ENCODE measurements at places on chromosomes 5 and 9.
A peak's percentile ranks its signal among the peaks of the same experiment; 100 is the strongest.

DNA sequence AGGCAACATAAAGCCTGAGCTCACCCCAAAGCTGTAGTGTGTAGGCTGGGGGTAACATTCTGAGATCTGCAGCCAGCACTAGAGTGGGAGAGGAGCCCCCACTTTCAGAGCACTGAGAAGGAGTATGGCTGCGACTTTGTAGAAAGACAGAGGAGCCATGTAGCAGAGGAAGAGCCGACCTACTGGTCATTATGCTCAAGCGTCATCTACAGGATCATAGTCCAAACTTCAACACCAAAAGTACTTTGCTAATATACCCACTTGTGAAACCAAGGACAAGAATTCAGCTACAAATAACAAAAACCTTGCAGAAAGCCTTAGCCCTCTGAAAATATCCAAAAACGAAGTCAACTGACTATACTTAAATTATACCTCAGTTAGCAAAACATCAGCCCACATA is 330.1 kb downstream of the MAN2A1 start:
- DNase-seq: no peak

GRCh38 chr5:97062046-97062445 is 80.4 kb downstream of the LIX1 start:
- DNase-seq: no peak

DNA sequence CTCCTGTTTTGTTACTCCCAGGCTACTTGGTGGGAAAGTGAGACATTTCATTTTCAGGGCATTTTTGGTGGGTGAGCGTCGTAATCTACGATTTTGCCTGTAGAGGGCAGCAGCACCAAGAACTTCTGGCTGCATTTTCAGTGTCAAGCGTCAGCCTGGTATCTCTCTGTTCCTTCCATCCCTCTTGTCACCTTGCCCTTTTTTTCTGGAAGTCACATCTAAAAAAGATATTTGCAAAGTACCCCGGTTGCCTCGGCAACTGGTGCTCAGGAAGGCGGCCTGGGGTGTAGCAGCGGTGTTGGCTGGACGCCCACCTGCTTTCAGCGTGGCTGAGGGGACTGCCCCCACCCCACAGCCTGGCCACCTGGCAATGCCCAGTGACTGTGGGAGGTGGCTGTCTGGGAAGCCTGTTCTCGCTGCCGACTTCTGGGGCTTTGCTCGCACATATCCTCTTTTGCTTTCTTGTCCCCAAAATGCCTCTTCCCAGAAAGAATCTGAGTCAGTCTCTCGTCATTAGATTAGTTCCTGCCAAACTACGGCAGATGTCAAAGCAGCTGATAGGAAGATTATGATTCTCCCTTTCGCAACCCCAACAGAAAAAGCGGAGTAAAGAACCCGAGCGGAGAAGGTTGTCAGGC is 84.5 kb downstream of the ACER2 start:
- peak; percentile 58 for DNase-seq

DNA sequence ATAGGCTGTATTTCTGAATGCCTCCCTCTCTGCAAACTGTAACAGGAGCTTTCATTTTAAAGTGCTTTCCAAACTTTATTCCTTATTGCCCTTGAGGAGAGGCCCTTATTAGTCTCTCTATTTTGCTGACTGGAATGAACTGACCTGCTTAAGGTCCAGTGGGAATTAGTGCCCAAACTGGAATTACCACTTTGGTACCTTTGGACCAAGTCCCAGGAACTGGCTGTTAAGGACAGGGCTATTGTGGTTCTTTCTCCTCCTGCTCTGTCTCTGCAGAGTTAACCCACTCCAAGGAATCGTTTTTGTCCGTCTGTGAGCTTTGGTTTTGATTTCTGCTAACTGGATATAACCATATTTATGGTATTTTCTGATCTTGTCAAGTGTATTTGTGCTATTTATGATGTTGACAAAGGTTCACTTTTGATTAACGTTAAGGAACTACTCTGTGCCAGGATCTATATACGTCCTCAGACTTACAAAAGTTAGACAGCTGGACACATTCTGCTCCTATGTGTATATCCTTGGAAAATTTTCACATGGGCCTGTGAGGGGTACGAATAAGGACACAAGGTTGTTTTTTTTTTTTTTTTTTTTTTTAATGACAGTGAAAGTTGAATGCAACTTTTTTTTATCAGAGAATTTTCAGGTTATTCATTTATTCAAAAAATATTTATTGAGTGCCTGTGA is 189.1 kb upstream of the ANKRD55 start:
- DNase-seq: no peak

DNA sequence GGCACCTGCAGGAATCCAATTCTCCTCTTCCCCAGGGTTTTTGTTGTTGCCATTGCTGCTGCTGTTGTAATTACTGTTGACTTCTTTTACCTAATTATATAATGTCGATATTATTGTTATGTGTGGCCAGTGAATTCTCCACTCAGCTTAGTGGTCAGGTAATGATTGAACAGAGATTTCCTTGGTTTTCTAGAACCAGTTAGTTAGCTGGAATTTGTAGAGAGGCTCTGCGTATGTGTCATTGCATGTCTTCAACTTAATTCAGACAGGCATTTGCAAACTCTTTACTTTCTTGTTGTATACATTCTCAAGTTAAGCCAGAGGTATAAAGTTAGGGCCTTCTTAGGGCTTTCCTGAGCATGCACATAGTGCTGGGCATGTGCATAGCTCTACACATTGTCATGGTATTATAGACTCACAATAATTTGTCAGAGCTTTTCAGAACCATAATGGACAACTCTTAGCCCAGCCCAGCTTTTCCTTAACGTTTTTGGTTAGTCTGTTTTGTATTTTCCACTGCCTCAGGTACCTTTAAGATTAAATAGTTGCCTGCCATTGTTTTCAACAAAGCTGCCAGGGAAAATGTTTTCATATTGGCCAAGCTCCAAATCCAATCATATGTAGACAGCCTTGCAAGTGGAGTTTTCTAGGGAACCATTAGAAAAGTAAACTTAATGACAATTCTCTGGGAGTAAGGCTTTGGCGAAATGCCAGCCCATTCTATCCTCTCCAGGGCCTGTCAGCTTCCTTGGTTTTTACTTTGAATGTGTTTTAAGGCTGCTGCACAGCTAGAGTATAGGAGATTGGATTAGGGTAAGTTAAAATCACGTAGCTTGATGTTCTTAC is 68.1 kb downstream of the UBE2R2 start:
- DNase-seq: peak; percentile 35

DNA sequence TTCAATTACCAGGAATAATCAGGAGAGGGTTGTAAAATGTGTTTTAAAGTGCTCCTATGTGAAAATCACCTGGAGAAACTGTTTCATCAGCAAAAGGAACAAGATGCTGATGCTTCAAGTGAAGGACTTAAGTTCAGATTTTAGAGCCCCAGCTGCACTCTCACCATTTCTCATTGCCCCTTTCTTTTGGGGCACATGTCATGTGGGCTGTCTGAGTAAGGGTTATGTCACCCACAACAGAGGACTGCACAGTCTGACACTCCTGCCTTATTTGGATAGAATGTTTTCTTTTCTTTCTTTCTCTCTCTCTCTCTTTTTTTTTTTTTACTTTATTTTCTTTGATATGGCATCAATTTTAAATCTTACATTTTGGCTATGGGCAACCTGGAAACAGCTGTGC is 204.1 kb upstream of the EFNA5 start:
- DNase-seq: peak; percentile 14

- no peak for DNase-seq
Observed at GRCh38 chr5:932628-933250, 40.1 kb downstream of the TRIP13 start.

DNA sequence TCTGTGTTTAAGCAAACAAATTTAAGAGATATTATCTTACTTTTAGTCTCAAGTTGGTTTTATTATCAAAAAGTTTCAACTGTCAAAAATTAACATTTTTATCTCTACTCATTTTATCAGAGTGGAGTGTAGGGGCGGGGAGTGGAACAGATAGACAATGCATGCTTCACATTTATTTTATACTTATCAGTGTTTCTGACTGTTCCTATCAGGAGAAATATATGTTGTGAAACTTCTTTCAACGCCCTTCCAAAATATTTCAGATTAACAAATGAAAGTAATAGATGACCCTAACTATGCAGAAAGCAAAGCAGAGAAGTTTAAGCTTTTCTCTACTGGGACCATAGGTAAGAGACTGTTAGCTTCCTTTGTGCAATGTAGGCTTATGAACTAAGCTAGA is 44.9 kb upstream of the MAST4 start:
- no peak for DNase-seq

GRCh38 chr5:171681677-171682076 is 103.9 kb upstream of the SMIM23 start:
- peak; percentile 21 for DNase-seq

GRCh38 chr9:112170235-112170634 is 4.9 kb downstream of the SUSD1 start:
- no peak for DNase-seq

DNA sequence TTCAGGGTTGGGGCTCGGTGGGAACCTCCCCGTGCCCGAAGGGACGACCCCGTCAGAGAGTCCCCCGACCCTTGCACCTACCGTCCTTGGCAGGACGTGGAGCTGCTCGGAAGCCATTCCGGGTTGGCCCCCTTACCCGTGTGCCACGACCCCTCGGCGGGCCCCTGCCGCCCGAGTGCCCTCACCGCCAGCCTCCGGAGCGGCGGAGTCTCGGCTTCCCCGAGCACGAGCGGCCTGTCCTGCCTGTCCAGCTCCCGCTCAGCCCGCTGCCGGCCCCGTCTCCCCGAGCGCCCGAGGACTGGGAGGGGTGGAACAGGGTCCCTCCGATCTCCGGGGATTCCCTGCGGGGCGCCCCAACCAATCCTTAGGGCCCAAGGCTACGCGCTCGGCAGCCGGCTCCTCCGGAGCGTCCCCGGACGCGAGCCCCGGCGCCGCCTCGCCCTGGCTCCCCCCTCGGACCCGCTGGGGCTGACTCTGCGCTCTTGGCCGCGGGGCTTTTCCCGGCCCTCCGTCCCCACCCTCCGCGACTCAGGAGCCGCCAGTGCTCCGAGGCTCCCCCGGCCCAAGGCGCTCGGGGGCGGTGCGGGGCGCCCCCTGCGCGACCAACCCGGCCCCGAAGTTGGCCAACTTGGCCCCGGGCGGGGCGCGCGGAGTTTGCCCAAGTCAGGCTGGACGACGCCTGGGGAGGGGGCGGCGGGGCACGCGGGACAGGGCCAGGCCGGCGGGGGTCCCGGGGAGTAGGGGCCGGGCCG is 654 bp downstream of the ADAMTS2 start:
- no peak for DNase-seq

DNA sequence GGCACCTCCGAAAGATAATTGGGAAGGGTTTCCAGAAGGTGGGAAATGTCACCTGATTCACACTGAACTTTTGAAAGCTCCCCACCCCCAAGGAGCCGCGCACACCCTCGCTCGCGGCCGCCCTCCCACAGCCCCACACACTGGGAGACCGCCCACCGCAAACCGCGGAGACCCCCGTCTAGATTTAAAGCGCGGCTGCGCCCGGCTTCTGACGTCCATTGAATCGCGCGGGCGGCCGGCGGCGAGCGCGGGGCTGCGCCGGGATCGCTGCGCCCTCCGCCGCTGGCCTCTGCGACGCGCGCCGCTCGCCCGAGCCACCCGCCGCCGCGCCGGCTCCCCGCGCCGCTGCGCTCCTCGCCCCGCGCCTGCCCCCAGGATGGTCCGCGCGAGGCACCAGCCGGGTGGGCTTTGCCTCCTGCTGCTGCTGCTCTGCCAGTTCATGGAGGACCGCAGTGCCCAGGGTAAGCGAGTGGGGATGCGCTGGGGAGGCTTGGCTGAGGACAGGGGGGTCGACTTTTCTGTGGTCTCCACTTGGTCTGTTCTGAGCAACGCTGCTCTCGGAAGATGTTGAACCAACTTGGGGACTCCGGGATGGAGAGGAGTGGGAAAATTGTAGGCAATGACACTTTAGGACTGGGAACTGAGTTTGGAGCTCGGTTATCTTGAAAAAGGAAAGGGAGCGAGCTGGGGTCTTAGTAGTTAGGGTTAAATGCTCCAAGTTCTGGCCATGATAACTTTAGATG is at the start of gene FST:
TSS of gene FST (plus strand) at position 214 of the 743 bp plus-strand sequence. CDS start at position 377, 163 bp downstream.
- no peak for DNase-seq

GRCh38 chr5:171640480-171640879 is 145.1 kb upstream of the SMIM23 start:
- no peak for DNase-seq

- DNase-seq: no peak
Observed at GRCh38 chr5:174145091-174145490, 99.6 kb downstream of the NSG2 start.

DNA sequence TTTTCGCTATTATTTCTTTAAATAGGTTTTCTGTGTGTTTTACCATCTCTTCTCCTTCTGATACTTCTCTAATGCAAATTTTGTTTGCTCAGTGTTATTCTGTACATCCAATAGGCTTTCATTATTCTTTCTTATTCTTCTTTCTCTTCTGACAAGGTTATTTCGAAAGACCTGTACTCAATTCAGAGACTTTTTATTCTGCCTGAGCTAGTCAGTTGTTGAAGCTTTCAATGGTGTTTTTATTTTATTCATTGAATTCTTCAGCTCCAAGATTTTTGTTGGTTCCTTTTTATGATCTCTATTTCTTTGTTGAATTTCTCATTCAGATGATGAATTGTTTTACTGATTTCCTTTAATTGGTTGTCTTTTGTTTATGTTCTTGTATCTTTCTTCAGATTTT is 706.2 kb downstream of the NR2F1-AS1 start:
- DNase-seq: no peak
